Fibroblast of the aortic adventitia (primary cell): ENCODE measurements at places on chromosomes 3 and 15. TPM values are rescaled to one million over a fixed set of nuclear protein-coding genes. Genes with fewer than 3 reads are reported as not detected.

The CFAP92 gene
- 0.49 TPM in 1 of 2 replicates, not detected in the other for total RNA-seq

GRCh38 chr15:101168463-101168824 lies 83.4 kb downstream of the CHSY1 start:
- peak; percentile 89 for DNase-seq

DNA sequence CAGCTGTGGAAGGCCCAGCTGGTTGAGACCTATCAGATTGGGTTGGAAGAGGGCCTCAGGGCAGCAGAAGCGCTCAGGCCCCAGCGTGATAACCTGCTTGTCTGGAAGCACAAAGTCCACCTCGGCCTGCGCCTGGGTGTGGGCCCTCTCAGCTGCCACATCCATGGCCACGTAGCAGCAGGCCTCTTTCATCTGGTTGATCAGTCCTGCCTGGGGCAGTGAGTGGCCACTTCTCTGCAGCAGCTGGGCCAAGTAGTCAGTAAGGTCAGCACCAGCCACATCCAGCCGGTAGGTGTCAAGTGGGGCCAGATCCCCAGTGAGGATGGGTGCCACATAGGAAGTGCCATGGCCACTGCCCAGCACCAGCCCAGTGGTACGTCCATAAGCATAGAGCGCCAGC lies 3.9 kb upstream of the CAMKV start:
- no peak for DNase-seq

DNA sequence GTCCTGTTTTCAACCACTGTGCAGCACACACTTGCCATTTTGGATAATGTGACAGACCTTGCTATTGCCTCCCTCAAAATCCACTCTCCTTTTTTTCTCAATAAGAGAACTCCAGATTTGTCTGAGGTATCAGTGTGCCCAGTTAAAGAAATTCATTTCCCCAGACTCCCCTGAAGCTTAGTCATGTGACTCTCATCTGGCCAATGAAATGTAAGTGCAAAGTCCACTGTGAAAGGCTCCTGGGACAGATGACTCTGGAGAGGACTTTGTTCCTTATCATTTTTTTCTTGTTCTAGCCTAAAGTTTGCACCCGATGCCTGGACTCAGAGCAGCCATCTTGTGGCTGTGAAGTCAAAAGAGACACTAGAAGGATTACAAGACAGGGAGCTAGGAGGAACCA lies 268.6 kb upstream of the LRTM1 start:
- no peak for DNase-seq

- DNase-seq: no peak
Observed at GRCh38 chr3:191502583-191502982, 41.6 kb downstream of the PYDC2 start.

- DNase-seq: peak; percentile 59
Observed at GRCh38 chr3:75272691-75273090, 391.4 kb upstream of the FRG2C start.

DNA sequence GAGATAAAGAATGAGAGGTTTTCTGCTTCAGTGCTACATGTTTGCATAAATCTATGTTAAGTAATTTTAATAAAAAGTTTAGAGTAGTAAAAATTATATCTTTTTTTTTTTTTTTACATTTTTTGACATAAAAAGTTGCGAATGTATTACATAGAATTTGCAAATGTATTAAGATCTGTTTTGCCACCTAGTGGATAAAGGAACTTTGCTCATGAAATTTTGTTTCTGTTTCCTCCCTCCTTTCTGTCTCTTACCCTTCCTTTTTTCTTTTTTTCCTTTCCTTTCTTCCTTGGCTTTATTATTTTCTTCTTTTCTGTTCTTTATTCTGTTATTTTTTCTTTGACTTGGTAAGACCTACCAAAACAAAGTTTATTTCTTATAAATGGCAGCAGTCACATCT lies 58.5 kb upstream of the UTS2B start:
- DNase-seq: peak; percentile 55
